ENCODE measurements at places on chromosomes 1 and 21.

DNA sequence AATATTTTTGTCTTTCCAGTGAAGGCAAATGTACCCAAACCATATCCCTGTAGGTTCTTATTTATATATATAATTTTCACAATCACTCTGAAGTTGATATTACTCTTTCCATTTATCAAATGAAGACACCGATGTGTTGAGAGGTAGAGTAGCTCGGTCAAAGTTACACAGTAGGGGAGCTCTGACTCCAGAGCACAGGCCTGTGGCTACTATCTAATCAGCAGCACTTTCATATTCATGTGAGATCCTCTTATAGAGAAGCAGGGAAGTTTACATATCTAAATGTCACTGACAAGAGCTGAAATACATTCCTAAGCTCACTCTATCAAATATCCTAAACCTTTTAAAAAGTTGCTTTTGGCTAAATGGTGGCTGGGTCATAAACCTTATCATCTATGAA, 241.1 kb upstream of the B3GALT2 start:
- no peak for DNase-seq

DNA sequence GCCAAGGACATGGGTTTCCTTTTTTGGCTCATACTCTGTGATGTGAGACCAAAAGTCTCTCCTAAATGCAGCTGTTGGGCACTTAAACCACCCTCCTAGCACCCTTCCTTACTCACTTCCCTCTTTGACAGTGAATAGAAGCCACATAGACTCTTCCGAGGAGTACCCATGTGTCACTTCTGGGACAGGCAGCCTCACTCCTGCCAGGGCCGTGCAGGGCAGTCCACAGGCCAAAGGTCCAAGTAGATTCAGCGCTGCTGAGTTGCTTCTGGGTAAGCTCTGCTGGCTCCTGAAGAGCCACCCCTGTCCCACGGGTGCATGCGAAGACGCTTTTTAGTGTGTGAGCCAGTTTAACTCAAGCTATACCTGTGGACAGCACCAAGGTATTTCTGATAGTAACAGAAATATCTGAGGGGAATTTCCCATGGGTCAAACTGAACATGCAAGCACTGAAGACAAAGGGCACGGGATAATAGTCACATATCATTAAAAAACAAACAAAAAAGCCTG, 36.8 kb upstream of the BMP8B start:
- peak; percentile 26 for DNase-seq

- DNase-seq: no peak
Measured at GRCh38 chr21:42129300-42130266, 58.5 kb downstream of the UMODL1 start.

DNA sequence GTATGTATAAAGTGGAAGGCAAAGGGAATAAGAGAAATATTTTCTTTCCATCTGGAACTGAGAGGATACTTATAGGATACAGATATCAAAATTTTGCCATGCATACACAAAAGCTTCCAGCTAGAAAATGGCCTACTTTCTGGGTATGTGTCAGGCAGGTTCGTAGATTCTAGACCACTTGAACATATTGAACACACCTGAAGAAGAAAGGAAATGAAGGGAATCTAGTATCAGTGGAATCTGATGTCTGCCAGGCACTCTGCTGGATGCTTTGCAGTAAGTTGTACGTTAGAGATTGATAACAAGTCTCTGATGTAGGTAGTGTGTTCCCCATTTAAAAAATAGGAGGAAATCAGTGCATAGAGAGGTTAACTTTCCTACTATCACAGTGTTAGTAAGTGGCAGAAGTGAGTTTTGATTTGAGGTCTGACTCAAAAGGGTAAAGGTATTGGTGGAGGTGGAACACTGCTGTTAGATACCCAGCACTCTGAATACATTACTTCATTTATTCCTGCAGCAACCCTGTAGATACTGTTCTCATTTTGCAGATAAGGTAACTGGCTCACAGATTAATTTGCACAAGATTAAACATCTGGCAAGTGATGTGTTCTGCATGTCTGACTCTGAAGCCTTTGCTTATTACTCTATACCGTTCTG, 3.0 kb downstream of the CAMSAP2 start:
- peak; percentile 55 for DNase-seq

- DNase-seq: peak; percentile 23
Measured at GRCh38 chr1:25503551-25504426, 39.6 kb upstream of the LDLRAP1 start.

DNA sequence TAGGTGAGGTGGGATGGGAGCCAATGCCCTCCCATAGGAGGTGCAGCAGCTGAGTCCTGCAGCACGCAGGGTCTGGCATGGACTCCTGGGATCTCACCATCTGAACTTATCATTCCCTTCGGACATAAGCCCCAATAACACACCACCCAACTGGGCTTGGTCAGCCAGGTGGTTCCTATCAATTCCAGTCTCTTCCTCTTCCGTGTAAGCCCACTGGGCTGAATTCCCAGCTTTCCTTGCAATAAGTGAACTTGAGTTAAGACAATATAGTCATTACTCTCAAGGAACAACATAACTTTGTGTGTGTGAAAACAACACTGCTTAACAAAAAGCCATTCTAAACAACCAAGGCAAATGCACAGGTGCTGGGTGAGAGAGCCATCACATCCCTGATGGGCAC, 86.6 kb upstream of the EDN2 start:
- DNase-seq: no peak

DNA sequence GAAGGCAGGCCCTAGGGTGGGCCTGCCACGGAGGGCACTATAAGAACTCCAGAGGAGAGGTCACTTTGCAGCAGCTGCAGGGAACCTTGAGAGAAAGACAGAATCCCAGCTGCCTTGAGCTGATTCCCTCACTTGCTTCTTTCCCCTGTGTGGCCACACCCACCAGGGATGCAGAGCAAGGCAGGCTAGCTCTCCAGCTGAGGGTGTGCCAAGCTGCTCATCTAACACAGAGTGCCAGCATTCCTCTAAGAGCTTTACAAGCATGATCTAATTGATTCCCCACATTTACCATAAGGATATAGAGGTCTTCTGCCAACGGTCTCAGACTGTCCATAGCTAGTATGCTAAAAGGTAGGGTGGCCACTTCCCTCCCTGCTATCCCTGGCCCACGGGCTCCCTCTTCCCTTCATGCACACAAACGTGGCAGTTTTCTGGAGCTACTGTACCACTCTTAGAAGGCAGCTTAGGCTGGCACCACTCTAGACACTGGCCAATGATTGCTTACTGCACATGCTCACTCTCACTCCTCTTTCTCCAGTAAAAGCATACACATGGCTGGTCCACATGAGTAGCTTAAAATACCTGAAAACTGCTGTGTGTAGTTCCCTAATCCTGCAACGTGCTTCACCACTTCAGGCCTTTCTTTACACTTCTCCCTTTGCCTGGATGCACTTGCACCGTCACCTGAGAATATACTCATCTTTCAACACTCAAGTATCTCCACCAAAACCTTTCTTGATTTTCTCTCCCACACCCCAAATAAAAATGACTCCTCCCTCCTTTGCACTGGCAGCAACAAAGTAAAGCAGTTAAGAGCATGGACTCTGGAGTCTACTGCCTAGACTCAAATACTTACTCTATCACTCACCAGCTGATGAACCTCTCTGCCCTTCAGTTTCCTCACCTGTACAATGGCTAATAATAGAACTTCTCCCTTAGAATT, 57.7 kb downstream of the DMAP1 start:
- DNase-seq: peak; percentile 45

DNA sequence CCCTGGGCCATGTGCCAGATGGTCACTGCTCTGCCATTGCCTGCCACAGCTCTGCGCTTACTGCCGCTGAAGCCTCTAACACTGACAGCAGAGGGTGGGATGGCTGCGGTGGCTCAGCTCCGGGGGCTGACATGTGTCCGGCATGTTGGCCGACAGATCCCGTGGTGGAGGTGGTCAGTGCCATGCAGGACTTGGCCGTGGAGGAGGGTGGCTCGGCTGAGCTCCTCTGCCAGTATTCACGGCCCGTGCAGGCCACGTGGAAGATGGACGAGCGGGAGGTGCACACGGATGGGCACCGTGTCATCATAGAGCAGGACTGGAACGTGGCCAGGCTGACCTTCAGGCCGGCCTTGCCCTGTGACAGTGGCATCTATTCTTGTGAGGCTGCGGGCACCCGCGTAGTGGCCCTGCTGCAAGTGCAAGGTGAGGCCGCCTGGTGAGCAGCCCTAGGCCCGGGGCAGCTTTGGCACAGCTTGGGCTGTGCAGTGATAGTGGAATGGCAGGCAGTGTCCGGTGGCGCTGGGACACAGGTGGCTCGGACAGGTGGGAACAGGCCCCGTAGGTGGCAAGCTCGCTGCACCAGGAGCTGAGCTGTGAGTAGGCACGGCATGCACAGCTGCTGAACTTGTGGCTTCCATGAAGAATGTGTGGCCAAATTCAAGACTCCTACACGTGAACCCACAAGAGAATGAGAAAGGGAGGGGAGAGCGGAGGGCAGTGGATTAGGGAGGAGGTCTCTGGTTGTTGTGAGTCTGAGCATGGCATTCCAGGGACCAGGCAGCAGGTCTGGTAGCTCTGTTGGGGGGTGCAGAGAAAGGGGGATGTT, 91.8 kb downstream of the TRIM11 start:
- no peak for DNase-seq

DNA sequence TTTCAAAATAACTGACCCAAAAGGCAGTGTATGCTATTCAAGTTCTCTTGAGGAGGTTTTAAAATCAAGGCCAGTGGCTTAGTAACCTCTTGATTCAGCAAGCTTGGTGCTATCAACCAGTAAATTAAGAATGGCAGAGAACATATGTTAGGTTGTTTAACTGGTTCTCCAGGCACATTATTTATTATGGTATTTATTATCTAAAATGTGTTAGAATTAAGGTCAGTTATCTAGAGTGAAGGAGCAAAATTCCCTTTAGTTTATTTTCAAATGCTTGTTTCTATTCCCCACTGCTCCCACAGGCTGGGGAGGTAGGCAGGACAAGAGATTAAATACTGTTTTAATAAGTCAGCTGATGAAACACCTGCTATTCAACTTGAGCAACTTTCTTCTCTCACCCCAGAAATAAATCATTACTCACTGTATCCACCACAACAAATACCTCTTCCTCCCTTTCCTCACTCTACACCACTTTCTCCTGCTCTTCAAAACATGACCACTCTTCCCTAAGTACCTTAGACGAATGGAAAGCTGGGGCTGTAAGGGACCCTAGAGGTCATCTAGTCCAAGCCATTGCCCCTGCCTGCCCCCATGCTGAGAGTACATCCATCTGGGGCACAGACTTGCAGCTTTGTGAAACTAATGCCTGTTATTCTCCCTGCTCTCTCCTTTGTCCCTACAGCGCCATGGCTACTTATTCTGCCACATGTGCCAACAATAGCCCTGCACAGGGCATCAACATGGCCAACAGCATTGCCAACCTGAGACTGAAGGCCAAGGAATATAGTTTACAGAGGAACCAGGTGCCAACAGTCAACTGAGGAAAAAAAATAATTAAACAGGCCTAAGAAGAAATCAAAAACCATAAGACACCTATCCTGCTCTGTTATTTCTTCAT, 71.7 kb downstream of the PRRX1 start:
- no peak for DNase-seq

DNA sequence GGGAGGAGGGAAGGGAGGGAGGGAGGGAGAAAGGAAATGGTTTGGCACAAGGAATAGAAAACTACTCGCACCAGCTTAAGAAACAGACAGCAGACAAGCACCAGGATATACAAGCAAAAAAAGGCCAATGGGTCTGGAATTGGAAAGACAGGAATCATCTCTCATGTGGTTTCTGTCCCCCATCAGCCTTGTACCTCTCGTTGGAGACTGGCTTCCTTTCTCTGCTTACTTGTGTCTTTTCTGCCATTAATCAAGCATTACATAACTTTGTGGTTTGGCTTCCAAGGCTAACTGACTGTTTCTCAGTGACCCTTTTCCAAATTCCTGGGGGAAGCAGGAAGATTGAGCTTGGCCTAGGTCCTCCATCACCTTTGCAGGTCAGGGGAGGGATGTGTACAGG, 11.8 kb upstream of the RALGPS2 start:
- DNase-seq: no peak

DNA sequence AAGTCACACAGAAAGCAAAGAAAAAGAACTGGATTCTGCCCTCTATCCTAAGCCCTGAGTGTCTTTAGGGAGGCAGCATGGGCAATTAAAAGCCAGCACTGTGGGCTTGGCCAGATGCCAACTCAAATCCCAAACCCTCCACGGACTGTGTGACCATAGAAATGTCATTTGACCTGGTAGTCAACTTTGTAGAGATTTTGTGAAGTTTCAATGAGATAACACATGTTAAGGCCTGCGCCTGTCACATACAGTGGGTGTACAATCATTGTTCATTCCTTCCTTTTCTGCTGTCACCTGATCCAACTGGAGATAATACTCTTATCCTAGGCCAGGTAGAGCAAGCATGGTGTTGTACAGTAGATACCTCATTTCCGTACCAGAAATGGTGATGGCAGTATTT, 54.2 kb downstream of the TMEM53 start:
- peak; percentile 32 for DNase-seq

DNA sequence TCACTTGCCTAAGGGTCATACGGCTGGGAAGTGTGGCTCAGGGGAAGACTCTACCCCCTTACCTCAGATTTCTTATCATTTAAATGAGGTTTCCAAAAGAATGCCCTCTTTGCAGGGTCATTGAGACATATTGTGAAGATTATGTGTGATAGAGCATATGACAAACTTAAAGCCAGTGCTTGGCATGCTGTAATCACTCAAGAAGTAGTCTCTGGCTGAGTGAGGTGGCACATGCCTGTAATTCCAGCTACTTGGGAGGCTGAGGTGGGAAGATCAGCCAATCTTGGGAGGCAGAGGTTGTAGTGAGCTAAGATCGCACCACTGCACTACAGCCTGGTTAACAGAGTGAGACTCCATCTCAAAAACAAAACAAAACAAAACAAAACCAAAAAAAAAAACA, 7.5 kb upstream of the LDLRAD2 start:
- no peak for DNase-seq

- no peak for DNase-seq
Measured at GRCh38 chr21:34724857-34725195, 56.0 kb downstream of the CLIC6 start.

GRCh38 chr1:158026651-158027050, 33.2 kb downstream of the KIRREL1 start:
- DNase-seq: no peak

DNA sequence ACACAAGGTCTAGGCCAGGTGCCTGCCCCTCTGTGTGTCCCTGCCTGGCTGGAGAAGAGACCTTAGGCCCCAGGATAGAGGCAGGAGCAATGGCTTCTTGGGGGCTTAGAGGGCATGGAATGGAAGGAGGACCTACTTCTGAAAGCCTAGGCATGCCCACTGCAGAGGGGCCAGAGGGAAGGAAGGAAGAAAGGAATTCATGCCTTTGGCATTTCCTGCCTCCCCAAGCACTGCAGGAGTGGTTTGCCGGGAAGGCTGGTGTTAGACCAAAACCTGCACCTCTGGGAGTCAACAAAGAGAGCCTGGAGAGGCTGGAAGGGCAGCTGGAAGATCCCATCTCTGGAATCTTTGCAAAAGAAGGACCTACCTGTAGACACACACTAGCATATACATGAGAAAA, 50.7 kb upstream of the KCNE2 start:
- DNase-seq: peak; percentile 65

GRCh38 chr1:224867715-224868114, 61.8 kb upstream of the DNAH14 start:
- no peak for DNase-seq

DNA sequence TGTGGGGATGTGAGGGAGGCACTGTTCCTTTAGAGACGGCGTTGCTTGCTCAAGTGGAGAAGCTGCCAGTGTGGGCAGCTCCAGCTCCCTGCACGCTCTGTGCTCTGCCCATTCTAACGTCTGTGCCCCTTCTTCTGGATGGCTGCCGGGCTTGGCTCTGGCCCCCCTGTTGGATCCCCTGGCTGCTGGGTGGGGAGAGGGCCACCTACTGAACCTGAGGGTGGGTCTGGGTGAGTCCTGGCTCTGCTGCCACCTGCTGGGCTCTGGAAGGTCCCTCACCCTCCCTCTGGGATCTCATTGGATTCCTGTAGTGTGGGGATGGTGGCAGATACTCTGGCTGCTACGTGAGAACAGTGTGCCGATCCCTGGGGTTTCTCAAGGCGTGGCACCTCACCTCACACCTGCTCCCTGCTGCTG, 5.0 kb downstream of the PFKL start:
- peak; percentile 48 for DNase-seq
